NCI-H526 treated with DMSO at 0.1 percent for 48 hours (cell line): ENCODE measurements at places on chromosomes 5 and 9.

DNA sequence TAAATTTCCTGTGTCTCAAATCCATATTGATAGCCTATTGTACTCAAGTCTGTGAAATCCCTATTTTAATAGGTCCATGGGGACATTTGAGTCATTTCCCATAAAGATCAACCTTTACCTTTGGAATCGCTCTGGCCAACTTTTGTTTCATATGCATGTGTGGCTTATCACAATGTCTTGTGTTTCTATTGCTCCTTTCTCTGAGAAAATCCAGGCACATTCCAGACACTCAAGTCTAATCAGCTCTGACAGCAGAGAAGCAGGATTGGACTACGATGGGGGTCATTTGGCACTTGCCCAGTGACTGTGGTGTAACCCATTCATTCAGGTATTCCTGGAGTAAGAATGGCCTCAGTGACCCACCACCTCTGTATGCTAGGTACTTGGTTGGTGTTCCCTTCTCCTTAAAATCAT is 48.4 kb downstream of the ACTBL2 start:
- DNase-seq = no peak

DNA sequence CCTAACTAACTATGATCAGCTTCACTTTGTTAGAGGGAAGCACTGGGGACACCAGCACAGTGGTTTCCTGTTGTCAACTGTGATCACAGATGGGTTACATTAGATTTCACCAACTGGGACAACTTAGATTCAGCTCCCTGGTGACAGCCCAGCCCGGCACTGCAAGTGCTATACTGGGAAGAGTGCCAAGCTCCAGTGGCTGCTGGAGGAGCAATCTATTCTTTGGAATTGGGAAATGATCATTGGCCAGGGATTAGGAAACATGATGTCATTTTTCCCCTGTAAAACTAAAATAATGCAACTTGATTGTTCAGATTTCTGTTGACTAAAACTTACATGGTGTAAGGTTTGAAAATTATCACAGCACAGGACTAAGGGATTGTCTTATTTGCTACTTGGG is 33.2 kb downstream of the PTGR1 start:
- no peak for DNase-seq

DNA sequence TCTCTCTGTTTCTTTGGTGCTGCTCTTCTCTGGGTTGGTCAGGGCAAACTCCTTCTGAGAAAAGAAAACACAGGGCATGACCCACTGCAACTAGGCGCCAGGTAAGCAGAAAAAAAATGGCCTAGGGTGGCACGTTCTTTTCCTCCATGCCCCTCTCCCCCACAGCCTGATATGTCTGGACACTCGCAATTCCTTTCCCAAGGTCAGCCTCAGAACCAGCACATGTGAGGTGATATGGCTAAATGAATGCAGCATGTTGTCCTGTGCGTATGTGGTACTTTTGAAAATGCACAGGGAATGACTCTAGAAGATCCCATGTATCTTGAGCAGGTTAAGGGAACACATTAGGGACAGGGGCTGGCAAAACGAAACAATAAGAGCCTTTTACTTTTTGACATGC is 77.0 kb downstream of the SIL1 start:
- DNase-seq = no peak

DNA sequence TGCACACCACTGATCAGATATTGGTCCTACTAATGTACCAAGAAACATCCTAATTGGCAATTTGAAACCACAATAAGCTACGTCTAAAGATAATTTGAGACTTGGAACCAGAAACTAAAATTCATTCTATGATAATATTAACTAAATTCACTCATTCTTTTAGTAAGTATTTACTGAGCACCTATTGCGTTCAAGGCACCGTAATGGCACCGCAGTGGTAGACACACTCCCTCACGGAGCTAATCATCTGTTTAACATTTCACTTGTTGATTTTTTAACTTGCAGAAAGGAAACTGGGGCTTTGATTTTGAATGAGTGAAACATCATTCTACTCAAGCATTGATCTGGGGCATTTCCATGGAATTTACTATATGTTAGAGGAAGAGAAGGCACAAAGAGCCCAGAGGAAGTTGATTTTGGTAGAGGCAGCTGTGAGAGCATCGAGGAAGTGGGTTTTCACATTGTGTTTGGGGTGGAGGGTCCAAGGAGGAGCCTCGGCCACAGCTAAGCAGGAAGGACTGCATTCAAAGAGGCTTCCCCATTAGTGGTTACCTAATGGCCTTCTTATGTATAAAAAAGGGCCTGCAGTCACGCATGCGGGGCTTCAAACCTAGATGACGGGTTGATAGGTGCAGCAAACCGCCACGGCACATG is 7.1 kb downstream of the RAPGEF1 start:
- DNase-seq = no peak

DNA sequence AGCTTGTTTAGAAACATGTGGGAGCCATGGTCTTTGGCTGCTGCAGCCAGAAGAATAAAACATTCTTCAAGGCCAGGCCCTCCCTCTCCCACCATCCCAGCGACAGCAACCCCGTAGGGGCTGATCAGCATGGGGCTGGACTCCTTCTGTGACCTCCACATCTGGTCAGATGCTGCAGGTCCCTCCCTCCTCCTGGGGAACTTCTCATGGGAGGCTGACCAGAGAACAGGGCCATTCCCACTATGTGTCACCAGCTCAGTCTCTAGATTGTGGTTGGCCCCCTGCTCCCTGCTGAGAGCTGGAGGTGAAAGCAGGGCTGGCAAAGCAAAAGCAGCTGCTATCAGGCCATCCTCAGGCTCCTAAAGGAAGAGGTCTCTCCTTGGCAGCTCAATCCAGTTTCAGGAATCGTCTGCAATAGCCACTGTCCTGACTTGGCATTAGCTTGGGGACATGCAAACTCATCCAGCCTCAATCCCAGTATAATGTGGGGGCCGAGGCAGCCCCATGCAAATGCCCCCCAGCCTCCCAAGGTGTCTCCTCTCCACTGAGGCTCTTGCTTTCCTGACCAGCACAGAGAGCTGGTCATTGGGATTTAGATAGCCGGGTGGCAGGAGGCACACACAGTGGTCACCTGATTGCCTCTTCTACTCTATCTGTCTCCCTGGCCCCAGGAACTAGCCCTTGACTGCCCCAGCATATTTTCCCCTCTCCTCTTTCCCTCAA is 81.5 kb downstream of the NRG2 start:
- no peak for DNase-seq
